ENCODE measurements at places on chromosomes 2 and 18.

GRCh38 chr2:54866179-54866578 lies 142.7 kb downstream of the EML6 start:
- DNase-seq: no peak

DNA sequence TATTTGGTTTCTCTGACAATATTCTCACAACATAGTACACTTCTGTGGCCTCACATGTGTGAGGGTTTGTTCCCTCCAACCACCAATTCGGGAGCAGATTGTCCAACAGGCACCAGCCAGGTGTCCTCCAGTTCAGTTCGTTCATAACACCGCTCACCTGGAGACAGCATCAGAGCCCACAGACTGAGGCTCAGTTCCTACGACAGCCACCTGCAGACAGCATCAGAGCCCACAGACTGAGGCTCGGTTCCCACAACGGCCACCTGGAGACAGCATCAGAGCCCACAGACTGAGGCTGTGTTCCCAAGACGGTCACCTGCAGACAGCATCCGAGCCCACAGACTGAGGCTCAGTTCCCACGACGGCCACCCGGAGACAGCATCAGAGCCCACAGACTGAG lies 58.2 kb upstream of the SNTG2 start:
- DNase-seq: no peak

DNA sequence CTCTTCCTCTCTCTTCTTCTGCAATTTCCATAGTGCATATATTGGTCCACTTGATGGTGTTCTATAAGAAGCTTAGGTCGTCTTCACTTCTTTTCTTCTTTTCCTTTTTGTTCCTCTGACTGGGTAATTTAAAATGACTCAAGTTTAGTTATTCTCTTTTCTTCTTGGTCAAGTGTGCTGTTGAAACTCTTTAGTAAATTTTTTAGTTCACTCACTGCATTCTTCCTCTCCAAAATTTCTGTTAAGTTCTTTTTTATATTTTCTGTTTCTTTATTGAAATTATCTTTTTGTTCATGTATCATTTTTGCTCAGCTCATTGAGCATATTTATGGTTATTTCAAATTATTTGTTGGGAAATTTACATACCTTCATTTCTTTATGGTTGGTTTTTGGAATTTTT lies 32.7 kb upstream of the ZSWIM2 start:
- no peak for DNase-seq

GRCh38 chr2:166411473-166412230 lies 35.9 kb upstream of the SCN9A start:
- no peak for DNase-seq

- DNase-seq: no peak
Observed at GRCh38 chr2:151063271-151063670, 198.4 kb downstream of the RBM43 start.
